ENCODE measurements at places on chromosomes 5 and 9.

GRCh38 chr9:119697996-119698395, 328.8 kb upstream of the BRINP1 start:
- no peak for DNase-seq

DNA sequence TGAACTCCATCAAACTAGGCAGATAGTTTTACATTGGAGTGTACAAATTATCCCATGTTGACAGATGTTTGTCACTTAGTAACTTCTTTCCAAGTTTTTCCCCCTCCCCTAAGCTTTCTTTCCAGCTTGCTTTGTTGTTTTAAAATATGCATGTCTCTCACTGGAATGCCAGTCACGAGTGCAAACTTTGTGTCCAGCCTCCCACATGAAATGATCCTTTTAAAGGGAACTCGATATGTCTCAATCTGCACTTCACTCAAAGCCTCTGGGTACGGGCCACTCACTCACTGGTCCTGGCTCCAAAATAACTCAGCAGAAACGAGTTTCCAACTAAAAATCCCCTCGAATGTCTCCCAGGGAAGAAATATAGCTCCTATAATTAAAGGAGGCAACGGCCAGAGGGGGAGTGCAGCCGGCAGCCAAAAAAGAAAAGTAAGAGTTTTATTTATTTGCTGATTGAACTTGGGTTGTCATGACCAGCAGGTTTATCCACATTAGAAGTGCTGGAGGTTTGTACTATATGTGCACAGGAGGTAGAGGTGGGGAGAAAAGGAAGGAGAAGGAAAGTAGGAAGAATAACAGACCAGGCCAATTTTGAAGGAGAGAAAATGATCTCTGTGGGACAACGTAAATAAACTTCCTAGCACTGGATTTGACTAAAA, 17.5 kb downstream of the NR2F1 start:
- no peak for DNase-seq

DNA sequence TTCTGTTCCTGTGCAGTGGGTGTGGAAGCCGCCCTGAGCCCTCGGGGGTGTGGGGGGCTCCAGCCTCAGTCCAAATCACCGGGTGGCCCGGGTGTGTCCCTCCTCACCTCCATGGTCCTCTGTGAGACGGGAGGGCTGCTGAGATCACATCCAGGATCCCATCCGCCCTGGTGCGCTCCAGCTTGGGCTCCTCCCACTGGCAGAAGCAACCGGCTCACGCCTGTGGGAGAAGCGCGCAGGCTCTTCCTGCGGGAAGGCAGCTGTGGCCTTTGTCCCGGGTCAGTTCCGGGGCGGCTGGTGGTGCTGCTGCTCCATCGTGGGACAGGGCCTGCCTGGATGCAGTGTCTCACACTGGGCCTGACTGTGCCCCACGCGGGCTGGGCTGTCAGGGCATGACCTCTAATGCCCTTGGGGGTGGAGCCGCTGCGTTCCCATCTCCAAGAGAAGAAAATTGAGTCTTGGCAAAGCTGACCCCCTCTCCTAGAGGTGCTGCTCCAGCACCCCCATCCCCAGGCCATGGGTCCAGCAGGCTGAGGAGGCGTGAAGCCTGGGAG, 18.5 kb downstream of the OLFM1 start:
- no peak for DNase-seq

DNA sequence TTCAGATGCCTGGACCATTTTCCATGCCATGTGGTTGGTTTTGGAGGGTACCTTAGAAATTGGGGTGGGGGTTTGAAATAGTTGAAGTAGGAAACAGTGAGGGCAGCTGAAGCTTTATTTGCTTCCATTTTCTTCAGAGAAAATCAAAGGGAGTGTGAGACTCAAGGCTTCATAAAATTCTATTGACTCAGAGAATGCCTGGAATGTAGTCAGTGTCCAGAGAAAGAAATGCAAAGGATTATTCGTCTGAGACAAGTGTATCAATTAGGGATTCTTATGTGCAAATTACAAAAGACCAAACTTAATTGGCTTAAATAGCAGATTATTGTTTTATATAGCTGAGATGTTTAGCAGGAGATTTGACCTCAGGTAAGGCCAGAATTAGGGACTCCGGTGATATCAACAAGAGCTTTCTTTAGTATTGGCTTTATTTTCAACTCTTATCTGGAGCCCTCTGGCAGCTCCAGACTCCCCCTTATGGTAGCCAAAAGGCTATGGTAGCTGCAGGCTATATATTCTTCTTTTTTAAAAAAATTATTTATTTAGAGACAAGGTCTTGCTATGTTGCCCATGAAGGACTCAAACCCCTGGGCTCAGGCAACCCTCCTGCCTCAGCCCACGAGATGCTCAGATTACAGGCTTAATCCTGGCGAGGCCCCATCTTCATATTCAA, 38.9 kb downstream of the PTTG1 start:
- DNase-seq, result no peak

GRCh38 chr9:124754289-124754688, 16.8 kb downstream of the NR6A1 start:
- no peak for DNase-seq

DNA sequence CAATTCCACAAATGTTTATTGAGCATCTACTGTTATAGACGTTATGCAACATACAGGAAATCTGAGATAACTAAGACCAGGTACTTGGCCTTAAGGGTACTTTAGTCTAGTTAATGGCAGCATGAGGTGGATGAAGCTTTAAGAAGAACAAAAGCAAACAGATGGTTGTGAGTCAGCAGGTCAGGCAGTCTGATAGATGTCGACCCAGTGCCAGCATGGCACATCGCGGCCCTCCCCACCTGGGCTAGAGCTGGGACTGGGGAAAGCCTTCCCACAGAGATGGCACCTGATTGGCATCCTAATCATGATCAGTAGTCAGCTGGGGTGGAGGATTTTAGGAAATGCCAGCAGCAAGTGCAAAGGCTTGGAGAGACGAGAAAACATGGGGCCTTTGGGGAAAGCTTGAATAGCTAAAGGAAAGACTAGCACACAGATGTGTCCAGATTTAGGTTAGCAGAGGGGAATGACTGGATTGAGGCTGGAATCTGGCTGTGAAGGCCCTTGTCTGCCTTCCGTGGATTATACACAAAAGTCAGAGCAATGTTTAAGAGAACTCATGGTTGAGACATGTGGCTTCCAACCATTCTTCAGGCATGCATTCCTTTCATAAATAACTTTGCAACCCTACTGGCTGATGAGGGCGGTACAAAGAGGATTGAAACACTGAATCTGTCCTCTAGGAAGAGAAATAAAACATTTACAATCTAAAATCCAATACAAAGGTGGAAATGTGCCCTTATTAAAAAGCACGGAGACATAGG, 395.4 kb upstream of the WWC1 start:
- no peak for DNase-seq

- no peak for DNase-seq
These were observed 19.6 kb downstream of the SLC24A2 start for GRCh38 chr9:19769213-19769612.

GRCh38 chr5:152097128-152097527, 172.5 kb upstream of the GLRA1 start:
- DNase-seq, result no peak

- no peak for DNase-seq
These were observed 587 bp downstream of the MIER3 start for GRCh38 chr5:56951126-56951945.

GRCh38 chr9:5566054-5566618, 55.8 kb downstream of the PDCD1LG2 start:
- no peak for DNase-seq

- no peak for DNase-seq
These were observed 175.9 kb upstream of the NFIL3 start for GRCh38 chr9:91599564-91599963.

GRCh38 chr5:127517110-127517479, 345 bp upstream of the PRRC1 start:
- no peak for DNase-seq

Measured in pulmonary artery endothelial cell (primary cell).